ENCODE measurements at places on chromosomes 1 and 21. TPM values are rescaled to one million over a fixed set of nuclear protein-coding genes. Genes with fewer than 3 reads are reported as not detected.

Gene CD2
- total RNA-seq = 217 TPM

Gene CAMK1G
- total RNA-seq = not detected

Gene RGS16
- 33.8 TPM for total RNA-seq

Gene GNAT2
- 0.81 TPM for total RNA-seq

- peak; percentile 53 for DNase-seq
Observed at GRCh38 chr1:39671793-39672550, at the start of gene NT5C1A. NT5C1A (minus strand) TSS chr1:39672107; CDS start chr1:39672038, 69 bp downstream.

GRCh38 chr1:37764888-37765441 lies at the start of gene EPHA10:
EPHA10 (minus strand) TSS chr1:37765120; CDS start chr1:37765066, 54 bp downstream.
- no peak for DNase-seq

- no peak for DNase-seq
Observed at GRCh38 chr21:29052224-29052623, 21.2 kb downstream of the CCT8 start.

DNA sequence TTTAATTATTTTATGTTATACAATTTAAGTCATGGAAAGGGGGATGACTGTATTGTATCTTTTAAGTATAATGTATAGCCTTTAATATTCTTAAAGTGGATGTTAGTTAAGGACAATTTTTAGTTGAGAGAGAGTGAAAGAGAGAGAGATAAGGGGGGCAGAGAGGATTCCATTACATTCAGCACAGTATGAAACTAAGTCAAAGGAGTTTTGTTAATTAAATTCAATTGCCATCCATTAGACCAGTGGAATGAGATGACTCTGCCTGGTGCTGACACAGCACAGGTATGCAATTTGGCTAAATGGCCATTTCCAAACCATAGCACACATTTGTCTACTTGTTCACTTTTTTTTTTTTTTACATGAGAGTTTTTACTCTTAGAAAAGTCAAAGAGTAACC lies 27.5 kb downstream of the NFIA start:
- DNase-seq = no peak

- DNase-seq = no peak
Observed at GRCh38 chr1:225449774-225450173, 21.9 kb upstream of the LBR start.

DNA sequence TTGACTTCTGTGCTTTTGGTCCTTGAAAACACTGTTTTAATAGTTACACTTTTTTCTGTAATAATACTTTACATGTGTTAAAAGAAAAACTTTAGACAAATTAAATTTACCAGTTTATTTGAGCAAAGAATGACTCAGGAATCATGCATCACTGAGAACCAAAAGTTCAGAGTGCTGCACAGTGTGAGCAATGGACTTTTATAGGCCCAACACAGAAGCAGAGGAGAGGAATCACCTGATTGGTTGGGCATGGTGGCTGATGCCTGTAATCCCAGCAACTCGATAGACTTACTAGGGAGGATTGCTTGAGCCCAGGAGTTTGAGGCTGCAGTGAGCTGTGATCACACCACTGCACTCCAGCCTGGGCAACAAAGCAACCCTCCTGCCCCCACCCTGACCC lies 29.3 kb downstream of the ZNF648 start:
- DNase-seq = no peak

DNA sequence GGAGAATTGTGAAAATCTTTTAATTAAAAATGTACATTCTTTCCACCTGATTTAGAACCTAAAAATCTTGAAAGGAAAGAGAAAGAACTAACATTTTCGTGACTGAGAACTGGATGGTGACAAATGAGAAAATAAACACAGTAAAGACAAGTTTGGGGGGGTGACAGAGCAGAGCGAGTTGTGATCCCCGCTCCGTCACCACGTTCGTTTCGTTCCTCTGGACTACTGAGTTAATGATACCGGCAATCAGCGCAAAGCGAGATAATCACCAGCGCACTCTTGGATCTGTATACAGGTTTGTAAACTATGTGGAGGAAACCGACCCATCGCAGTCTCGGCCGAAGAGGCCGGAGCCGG lies 31.2 kb upstream of the CFAP126 start:
- DNase-seq = no peak

GRCh38 chr21:27152996-27153395 lies 186.1 kb upstream of the ADAMTS5 start:
- no peak for DNase-seq

DNA sequence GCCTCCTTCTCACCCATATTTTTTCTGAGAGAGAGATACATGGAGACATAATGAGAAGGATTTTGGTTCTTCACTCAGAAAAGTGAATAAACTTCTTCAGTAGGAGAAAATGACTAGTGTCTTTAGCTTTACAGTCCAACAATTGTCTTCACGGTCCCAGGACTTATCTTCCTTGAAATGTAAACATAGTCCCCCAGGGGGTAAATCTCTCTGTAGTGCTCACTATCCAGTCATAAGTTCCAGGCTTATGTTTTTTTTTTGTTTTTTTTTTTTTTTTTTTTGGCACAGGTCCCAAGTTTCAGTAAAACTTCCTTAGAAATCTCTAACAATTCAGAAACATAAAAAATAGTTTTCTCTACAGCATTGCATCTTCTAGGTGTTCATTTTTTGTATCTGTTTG lies 890.2 kb upstream of the B3GALT2 start:
- DNase-seq = no peak

Data from activated CD8-positive, alpha-beta T cell treated with anti-CD3 and anti-CD28 coated beads for 36 hours (primary cell).